Activated naive CD8-positive, alpha-beta T cell treated with anti-CD3 and anti-CD28 coated beads, Interleukin-2, amount 50 U/mL, for 24 hours (primary cell): ENCODE measurements at places on chromosomes 6 and 20.
A peak's percentile ranks its signal among the peaks of the same experiment; 100 is the strongest.

DNA sequence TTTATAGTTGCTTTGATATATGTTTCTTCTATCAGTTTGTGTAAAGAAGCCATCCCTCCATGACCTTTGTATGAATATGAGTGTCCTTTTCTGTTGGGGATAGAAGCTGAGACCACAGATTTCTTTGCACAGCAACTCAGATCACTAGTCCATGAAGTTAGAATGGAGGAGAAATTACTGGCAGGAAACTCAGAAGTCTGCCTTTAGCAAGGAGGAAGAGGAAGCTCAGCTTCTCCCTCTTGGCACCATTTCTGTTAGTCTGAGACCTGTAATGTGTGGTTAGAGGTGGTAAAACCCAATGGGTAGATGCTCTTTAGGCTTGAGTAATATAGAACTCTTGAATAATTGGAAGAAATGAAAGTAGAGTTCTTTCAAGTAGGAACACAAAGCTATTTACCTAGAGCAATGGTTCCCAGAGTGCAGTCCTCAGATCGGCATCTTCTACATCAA lies 995.3 kb upstream of the FLRT3 start:
- no peaks in the 10 kb centered on the region for H3K4me1 ChIP-seq
- no peak overlapping the region for H3K27ac ChIP-seq
- no peak for DNase-seq
- no peaks in the 10 kb centered on the region for H3K36me3 ChIP-seq
- H3K4me3 ChIP-seq, result no peak overlapping the region

DNA sequence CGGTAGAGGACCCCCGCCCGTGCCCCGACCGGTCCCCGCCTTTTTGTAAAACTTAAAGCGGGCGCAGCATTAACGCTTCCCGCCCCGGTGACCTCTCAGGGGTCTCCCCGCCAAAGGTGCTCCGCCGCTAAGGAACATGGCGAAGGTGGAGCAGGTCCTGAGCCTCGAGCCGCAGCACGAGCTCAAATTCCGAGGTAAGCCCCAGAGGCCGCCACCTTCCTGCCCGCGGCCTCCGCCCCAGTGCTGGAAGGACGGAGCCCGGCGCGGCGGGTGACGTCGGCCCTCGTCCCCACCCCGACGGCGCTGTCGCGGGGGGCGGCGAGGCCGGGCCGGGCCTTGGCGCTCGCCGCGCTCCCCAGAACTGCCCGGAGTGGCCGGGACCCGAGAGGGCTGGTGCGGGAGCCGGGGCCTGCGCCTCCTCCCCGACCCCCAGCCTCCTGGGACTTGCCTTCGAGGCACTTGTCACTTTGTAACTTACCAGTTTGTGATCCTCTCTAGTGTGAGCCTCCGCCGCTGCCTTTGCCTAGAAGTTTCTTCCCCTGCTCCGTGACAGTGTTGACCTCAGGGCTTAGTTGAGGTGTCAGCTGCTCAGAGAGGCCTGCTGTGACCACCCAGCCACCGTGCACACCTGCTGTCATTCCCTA lies 417 bp downstream of the VAPB start:
- H3K4me3 ChIP-seq, result peak overlapping the region; percentile 95
- DNase-seq, result peak; percentile 41
- H3K27me3 ChIP-seq, result peaks cover 3% of the 10 kb centered on the region
- H3K27ac ChIP-seq, result peak overlapping the region; percentile 94

- no peak overlapping the region for H3K27ac ChIP-seq
- DNase-seq, result no peak
- no peak overlapping the region for H3K4me3 ChIP-seq
- H3K36me3 ChIP-seq, result no peaks in the 10 kb centered on the region
- H3K4me1 ChIP-seq, result peaks cover 2% of the 10 kb centered on the region
Measured at GRCh38 chr20:15843777-15844176, 729.5 kb downstream of the KIF16B start.

DNA sequence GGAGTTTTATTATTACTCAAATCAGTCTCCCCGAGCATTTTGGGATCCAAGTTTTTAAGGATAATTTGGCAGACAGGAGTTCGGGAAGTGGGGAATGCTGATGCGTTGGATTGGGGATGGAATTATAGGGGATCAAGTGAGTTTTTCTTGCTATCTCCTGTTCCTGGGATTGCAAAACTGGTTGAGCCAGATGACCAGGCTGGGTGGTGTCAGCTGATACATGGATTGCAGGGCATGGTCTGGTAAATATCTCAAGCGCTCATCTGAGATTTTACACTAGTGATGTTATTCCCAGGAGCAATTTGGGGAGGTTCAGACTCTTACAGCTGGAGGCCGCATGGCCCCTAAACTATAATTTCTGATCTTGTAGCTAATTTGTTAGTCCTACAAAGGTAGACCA lies 54.7 kb downstream of the ENPP1 start:
- DNase-seq, result no peak
- no peak overlapping the region for H3K4me3 ChIP-seq

- no peaks in the 10 kb centered on the region for H3K27me3 ChIP-seq
- H3K27ac ChIP-seq, result no peak overlapping the region
- no peak overlapping the region for H3K4me3 ChIP-seq
- no peaks in the 10 kb centered on the region for H3K36me3 ChIP-seq
Measured at GRCh38 chr20:7015257-7015656, 247.8 kb downstream of the BMP2 start.

- no peak for DNase-seq
- peaks cover 28% of the 10 kb centered on the region for H3K36me3 ChIP-seq
- H3K27me3 ChIP-seq, result no peaks in the 10 kb centered on the region
- H3K27ac ChIP-seq, result no peak overlapping the region
- H3K4me3 ChIP-seq, result no peak overlapping the region
Measured at GRCh38 chr20:41469868-41470267, 103.2 kb upstream of the EMILIN3 start.

DNA sequence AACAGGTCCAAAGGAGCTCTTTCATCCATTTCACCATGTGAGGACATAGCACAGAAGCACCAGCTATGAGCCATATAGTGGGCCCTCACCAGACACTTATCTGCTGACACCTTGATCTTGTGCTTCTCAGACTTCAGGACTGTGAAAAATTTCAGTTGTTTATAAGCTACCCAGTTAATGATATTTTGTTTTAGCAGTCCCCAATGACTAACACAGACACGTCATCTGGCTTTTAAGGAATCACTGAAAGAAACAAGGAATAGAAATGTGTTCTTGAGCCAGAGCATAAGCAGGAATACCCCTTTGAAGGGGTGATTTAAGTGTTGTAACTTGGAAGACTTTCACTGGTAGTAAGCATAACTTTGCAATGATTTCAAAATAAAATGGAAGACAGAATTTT lies 214.7 kb upstream of the PTCHD4 start:
- no peak overlapping the region for H3K27ac ChIP-seq
- no peaks in the 10 kb centered on the region for H3K36me3 ChIP-seq
- H3K27me3 ChIP-seq, result no peaks in the 10 kb centered on the region
- DNase-seq, result no peak
- H3K4me1 ChIP-seq, result no peaks in the 10 kb centered on the region
- H3K4me3 ChIP-seq, result no peak overlapping the region

GRCh38 chr20:51227744-51228143 lies 204.8 kb upstream of the KCNG1 start:
- H3K27ac ChIP-seq, result no peak overlapping the region
- H3K4me1 ChIP-seq, result no peaks in the 10 kb centered on the region
- DNase-seq, result no peak
- no peak overlapping the region for H3K4me3 ChIP-seq
- H3K36me3 ChIP-seq, result no peaks in the 10 kb centered on the region

GRCh38 chr20:19451231-19451922 lies 238.9 kb downstream of the SLC24A3 start:
- no peak for DNase-seq
- no peak overlapping the region for H3K27ac ChIP-seq
- no peaks in the 10 kb centered on the region for H3K27me3 ChIP-seq
- peaks cover 9% of the 10 kb centered on the region for H3K4me1 ChIP-seq
- H3K4me3 ChIP-seq, result no peak overlapping the region
- no peaks in the 10 kb centered on the region for H3K36me3 ChIP-seq

GRCh38 chr6:36028877-36029324 lies 1.3 kb downstream of the MAPK14 start:
- DNase-seq, result peak; percentile 73
- H3K27me3 ChIP-seq, result peaks cover 14% of the 10 kb centered on the region
- peak overlapping the region; percentile 96 for H3K4me3 ChIP-seq
- peak overlapping the region; percentile 98 for H3K27ac ChIP-seq

- H3K4me1 ChIP-seq, result peaks cover 10% of the 10 kb centered on the region
- H3K27ac ChIP-seq, result no peak overlapping the region
- no peak for DNase-seq
- no peak overlapping the region for H3K4me3 ChIP-seq
Measured at GRCh38 chr20:45462711-45463509, 6.6 kb upstream of the WFDC2 start.
